Mucosa of gallbladder (tissue), 1 donor: ENCODE measurements at places on chromosomes 7 and 10. TPM values are rescaled to one million over a fixed set of nuclear protein-coding genes. Genes with fewer than 3 reads are reported as not detected.

Gene SUN3
- not detected for total RNA-seq

Gene ACBD5
- total RNA-seq, result 34.4 TPM

Gene GRID2IP
- 0.86 TPM for total RNA-seq

Gene GARS1
- 51.7 TPM for total RNA-seq

Gene MUC3A
- total RNA-seq, result 230 TPM

DNA sequence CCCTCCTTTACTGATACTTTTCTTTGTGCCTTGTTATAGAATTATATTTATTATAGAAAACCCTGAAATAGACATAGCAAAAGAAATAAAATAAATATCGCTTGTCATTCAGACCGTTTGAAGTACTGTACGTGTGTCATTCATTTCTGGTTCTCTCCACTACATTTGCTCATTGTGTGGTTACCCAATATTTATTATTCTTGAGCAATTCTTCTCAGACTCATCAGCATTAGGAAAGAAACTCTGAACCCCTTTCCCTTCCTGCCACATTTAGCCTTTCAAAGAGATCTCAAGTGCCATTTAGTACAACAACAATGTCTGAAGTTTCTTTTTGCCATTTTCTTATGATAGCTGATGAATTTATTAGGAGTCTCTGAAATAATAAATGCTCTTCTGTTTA is 154.1 kb downstream of the KIAA1217 start:
- no peak for DNase-seq

GRCh38 chr7:112036071-112036470 is 170.1 kb downstream of the DOCK4 start:
- DNase-seq, result no peak
